ENCODE measurements at places on chromosomes 4 and X.
A peak's percentile ranks its signal among the peaks of the same experiment; 100 is the strongest.

- no peak for DNase-seq
Measured at GRCh38 chrX:826448-826847, 195.9 kb downstream of the SHOX start.

DNA sequence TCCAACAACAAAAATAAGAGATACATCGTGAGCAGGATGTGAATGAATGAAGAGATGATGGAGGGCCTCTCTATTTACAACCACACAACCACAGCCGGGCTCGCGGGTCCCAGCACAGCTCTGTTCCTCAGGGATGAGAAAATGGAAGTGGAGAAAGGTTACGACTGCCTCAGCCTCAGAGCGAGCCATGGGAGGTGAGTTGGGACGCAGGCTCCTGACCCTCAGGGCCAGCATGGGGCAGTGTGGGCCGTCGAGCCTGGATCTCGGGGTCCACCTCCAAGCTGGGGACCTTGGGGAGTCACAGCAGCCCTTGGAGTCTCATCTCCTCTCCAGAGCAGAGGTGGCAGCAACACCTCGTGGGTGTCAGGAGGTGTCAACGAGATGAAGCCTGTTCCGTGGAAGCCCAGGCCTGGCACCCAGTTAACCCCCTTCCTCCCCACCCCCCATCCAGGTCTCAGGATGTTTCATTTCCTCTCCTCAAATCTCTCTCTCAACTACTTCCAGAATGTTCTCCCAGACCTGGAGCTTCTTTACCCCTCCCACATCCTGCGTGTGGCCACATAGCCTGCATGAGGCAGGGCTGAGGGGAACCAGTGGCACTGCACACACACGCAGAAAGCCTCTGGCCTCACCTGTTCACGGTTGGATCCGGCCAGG lies 25.9 kb downstream of the C4orf50 start:
- DNase-seq: no peak

DNA sequence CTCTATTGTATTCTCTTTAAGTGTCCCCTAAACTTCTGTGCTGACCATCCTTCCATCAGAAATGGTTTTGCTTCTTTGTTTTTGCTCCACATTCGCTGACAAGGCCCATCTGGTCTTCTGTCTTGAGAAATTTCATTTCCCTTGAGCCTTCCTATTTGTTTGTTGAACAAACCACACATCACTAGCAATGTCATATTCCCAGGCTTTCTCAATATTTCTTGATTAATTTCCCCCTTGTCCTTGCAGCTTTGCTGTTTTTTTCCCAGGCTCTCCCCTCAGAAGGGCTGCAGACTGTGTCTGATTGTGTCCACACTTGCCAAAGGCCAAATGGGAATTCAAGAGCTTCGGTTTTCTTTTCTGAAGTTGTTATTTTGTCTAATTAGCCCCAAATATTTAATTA lies 158.9 kb downstream of the MID1IP1 start:
- DNase-seq: no peak

GRCh38 chr4:123856689-123857545 lies 460.3 kb downstream of the SPRY1 start:
- no peak for DNase-seq

DNA sequence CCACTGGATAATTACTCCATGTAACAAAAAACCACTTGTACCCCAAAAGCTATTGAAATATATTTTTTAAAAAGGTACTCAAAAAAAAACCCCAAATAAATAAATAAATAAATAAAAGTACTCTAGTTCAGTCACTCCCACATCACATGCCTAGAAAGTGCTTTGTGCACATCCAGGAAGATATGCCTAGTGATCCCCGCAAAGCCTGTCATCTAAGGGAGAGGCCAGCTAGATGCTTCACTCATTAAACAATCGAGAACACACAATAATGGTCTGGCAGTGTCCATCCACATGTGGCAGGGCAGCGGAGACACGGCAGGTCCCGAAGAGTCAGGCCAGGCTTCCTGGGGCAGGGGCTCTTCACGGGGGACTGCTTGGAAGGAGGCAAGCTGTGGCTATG lies 47.6 kb downstream of the RAB33B start:
- DNase-seq: no peak

DNA sequence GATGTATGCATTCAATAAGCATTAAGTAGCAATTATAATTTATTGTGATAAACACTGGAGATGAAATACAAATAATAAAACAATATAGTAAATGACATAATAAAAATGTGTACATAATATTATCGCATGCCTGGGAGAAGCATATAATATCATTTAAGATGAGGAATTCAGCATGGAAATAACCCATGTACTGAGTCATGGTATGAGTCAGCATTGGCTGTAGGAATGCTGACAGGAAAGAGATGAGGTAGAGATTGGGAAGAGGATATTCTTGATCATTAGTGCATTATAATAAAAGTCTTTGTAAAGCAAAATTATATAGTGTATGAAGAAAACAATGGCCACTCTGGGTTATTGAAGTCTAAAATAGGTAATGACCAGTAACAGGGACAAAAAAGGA lies 82.8 kb downstream of the MAGEB10 start:
- DNase-seq: no peak

DNA sequence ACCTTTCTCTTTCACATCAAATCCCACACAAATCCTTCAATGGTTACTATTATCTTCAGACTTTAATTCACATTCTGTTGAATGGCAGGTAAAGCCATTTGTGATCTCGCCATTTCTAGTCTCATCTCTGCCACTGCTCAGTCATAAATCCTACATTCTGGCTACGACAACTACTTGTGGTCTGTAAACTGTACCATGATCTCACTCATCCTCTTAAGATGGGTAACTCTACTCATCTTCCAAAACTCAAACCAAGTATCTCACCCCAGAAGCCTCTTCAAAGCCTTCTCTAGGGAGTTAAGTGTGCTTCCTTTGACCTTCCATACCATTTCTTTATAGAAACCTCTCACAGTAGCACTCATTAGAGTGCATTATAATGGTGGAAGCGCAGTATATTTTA lies 101.8 kb downstream of the NEK1 start:
- no peak for DNase-seq

GRCh38 chr4:53563824-53564223 lies 27.5 kb downstream of the LNX1 start:
- no peak for DNase-seq

GRCh38 chr4:124641715-124642381 lies 70.7 kb downstream of the ANKRD50 start:
- DNase-seq: peak; percentile 20

- DNase-seq: no peak
Measured at GRCh38 chr4:6847178-6847577, 62.4 kb upstream of the TBC1D14 start.

GRCh38 chr4:108060686-108061321 lies 71.1 kb downstream of the HADH start:
- no peak for DNase-seq

DNA sequence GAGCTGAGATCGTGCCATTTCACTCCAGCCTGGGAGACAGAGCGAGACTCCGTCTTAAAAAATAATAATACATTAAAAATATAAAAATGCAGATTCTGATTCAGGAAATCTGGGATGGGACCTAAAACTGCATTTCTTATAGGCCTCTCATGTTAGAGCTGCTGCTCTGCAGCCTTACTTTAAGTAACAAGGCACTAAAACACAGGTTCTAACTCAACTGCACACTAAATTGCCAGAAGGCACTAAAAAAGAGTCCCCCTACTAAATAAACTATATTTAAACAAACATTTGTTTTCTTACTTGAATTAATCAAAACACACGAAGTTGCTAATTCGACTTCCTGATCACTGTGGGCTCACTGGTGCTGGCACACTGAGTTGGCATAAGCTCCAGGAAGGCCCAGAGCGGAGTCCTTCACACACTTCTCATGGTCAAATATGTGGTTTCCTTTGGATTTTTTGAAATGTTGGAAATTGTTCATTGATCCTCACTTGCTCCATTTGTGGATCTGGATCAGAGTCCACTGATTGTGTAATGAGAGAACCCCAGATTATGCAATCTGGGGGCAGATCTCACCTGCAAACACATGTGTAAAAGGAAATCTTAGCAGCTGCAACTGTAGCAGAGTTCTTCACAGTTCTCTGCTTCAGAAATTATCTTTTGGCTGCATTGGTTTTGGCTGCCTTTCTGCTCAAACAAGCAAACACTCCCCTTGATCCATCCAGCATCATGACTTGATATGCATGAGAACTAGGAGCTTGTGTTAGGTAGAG lies 59.3 kb downstream of the AFF1 start:
- no peak for DNase-seq

- DNase-seq: no peak
Measured at GRCh38 chrX:39462835-39463234, 634.9 kb downstream of the BCOR start.

GRCh38 chrX:2449135-2449886 lies 51.5 kb downstream of the DHRSX start:
- DNase-seq: no peak

- DNase-seq: peak; percentile 52
Measured at GRCh38 chr4:3346146-3346545, 53.3 kb downstream of the RGS12 start.

GRCh38 chr4:173866322-173867026 lies 336.4 kb upstream of the HAND2 start:
- no peak for DNase-seq

DNA sequence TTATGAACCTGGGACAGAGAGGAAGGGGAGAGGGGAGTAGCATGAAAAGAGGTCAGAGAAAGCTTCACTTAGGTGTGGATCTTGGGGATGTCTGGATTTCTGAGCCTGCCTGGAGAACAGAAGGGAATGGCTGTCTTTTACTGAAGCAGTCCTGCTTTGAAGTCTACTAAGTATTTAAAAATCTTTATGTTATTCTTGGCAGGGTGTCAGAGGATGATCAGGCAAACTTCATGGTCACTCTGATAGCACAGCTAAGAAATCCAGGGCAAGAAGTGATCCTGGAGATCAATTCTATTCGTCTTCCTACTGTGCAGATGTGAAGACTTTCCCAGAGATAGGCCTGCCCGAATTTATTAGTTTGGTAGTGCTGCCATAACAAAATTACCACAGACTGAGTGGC lies 464.4 kb upstream of the BOD1L1 start:
- DNase-seq: no peak

GRCh38 chr4:147078875-147079658 lies 133.4 kb upstream of the TTC29 start:
- no peak for DNase-seq

DNA sequence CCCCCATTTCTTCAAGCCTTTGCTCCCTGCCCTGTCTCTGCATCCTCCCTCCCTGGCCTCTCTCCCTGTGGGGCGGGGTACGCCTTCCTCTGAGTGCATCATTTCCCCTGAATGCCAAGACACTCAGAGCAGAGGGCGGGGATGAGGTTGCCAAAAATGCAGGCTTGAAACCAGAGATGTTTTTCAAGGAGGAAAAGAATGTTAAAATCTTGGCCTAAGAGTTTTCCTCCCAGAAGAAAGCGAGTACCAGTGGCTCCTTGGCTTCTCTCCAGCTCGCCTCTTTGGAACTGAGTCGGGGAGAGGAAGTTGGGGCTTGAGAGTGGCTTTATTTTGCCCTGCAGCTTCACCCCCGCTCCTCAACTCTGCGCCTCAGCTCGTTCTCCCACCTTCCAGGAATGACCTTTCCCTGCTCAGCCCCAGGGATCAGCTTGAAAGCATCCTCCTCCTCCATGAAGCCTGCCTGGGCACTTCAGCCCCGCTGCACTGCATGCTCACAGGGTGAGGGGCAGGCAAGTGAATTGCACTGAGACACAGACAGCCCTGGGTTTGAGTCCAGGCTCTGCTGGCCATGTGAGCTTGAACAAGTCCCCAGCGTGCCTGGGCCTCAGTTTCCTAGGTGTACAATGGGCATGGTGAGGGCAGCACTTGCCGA lies 57.5 kb upstream of the SORCS2 start:
- no peak for DNase-seq

GRCh38 chr4:73984736-73985527 lies 3.1 kb downstream of the PPBP start:
- DNase-seq: no peak

DNA sequence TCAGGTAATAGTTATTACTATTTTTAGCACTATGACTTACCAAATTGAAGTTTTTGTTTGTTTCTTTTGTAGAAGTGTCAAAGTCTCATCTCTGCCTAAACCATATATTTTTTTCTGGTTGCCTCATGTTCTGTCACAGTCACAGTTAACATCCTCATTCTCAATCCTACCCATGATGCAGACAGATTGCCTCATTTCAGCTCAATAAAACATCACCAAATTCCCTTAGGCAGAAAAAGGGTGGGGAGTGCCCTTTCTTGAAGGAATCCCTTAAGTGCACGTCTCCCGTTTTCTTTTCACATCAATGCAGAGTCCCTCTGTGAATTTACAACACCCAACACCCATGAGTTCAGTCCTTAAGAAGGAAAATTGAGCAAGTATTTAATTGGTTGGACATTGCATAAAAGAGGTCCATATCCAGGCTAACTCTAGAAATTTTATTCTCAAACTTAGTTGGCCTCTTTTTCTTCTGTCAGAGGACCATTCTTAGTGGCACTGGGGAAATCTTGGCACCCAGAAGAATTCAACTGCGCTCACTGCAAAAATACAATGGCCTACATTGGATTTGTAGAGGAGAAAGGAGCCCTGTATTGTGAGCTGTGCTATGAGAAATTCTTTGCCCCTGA lies 103.7 kb upstream of the BMPR1B start:
- DNase-seq: no peak

GRCh38 chrX:115533485-115533884 lies 27.5 kb upstream of the PLS3 start:
- no peak for DNase-seq

GRCh38 chrX:153933748-153934147 lies 1.1 kb downstream of the NAA10 start:
- DNase-seq: no peak

- peak; percentile 75 for DNase-seq
Measured at GRCh38 chr4:73222466-73223257, 35.9 kb downstream of the ANKRD17 start.

DNA sequence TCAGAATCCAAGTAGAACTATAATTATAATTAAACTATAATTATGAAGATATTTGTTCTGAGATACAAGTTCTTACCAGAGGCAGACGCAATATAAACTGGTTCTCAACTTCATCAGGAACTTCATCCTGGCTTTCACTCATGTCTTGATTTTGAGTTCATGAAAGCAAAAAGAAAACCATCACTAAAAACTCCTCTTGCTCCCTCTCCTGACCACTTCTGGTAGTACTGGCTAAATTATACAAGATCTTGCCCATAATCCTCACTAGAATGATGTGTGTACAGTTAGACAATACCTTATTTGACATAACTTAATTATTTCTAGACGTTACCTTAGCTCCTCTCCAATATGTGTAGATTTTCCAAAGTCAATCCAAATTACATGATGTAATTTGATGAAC lies 3.7 kb downstream of the TAF7L start:
- no peak for DNase-seq

DNA sequence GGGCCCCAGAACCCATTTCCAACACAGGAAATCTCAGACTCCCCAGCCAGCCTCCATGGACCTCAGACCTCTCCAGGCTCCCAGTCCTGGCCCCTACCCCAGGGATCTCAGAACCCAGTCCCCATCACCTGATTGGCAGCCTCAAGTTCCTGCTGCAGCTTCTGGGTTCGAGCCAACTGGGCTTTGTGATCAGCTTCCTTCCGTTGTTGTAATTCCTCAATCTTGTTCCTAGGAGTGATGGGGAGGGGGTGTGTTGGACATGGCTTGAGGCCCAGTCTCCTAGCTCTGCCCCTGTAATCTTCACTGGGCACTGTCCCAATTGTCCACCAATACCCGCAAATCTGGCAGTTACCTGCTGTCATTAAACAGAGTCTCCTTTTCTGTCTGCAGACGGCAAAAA lies 12.6 kb downstream of the GRIPAP1 start:
- no peak for DNase-seq

GRCh38 chrX:9888953-9889470 lies 78.1 kb upstream of the CLDN34 start:
- no peak for DNase-seq

GRCh38 chr4:10731690-10732089 lies 47.1 kb upstream of the CLNK start:
- DNase-seq: no peak

Measured in thymus (tissue), 14 donors.